ENCODE measurements at places on chromosomes 16 and 17.

- no peak for DNase-seq
Observed at GRCh38 chr17:33178681-33179080, 114.4 kb downstream of the ASIC2 start.

DNA sequence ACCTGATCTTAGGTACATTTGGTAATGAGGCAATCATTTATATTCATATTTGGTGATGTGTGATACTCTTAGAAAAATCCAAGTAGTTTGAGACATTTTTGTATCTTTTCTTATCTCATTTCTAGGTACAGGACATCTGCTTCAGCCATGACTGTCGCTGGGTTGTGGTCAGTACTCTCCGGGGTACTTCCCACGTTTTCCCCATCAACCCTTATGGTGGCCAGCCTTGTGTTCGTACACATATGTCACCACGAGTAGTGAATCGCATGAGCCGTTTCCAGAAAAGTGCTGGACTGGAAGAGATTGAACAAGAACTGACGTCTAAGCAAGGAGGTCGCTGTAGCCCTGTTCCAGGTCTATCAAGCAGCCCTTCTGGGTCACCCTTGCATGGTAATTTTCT lies 312.2 kb downstream of the BCAS3 start:
- no peak for DNase-seq

DNA sequence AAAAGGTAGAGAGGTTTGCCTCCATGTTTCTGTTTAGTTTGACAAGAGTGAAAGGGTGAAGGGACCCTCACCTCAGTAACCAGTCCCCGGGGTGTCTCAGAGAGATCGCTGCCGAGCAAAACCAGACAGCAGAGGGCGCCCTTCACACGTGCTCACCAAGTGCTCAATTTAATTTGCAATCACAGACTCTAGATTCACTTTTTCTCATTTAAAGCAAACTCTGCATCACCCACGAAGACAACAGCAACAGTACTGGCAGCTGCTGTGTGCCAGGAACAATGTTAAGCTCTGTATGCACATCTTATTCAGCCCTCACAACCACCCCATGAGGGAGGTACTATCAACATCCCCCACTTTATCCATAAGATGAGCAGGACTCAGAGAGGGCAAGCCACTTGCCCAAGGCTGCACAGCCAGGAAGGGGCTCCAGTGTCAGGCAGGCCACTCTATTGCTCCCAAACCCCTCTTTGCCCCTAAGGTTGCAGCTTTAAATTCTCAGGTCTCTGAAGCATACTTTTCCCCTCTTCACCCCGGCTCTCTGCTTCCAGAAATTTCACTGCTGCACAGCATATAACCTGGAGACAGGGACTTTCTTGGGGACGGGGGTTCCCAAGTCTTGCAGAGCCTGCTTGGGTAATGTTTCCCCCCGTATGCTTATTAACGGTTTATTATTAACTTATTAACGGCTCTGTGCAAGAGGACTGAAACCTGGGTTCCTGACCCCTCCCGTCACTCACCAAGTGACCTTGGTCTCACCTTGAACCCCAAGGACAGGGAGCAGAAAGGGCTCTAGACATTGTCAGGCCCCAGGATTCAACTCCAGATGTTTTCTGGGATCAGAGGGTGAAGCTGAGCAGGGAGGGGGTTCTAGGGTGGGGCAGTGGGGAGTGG lies 70.9 kb downstream of the CNGB1 start:
- no peak for DNase-seq

DNA sequence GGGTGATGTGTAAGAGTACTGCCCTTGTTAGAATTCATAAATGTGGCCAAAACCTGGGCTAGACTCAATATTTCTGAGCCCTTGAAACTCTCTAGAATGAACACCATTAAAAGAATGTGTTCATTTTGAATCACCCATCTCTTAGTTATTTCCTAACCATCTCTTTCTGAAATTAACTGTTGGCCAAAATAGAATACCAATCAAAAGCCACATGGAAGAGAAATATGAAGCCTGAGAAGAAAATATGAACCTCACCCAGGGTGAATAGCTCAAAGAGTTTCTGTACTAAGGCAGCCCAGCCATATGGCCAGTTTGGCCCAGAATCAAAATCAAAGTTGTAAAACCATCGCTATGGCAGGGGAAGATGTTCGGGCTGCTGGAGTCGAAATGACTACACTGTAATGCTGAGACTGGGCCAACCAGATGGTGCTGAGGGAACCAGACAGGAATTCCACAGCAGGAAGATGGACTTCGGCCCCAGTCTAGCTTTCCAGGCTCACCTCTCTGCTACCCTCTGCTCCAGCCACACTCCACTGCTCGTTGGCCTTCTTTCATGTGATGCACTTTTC lies 154.3 kb upstream of the ZFHX3 start:
- DNase-seq, result no peak

DNA sequence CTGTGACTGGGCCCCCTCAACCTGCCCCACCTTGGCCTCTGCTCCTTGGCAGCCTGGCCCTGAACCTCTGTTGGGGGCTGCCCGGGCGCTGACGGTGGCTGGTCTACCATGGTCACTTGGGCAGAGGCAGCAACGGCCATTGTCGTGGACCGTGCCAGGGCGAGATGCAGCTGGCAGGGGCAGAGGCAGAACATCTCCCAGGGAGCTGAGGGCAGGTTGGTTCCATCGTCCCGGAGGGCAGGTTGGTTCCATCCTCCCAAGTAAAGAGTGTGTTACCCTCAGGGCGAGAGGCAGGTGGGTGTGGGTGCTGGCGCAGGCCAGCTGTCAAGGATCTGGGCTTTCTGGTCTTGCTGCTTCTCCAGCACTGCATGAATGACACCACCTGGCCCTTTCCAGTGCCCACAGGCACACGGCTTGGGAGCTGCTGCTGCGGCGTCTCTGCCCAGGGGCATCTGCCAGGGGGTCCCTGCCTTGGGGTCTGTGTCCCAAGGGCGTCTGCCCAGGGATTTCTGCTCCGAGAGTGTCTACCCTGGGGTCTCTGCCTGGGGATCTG lies 12.0 kb downstream of the ACSF3 start:
- DNase-seq, result no peak

DNA sequence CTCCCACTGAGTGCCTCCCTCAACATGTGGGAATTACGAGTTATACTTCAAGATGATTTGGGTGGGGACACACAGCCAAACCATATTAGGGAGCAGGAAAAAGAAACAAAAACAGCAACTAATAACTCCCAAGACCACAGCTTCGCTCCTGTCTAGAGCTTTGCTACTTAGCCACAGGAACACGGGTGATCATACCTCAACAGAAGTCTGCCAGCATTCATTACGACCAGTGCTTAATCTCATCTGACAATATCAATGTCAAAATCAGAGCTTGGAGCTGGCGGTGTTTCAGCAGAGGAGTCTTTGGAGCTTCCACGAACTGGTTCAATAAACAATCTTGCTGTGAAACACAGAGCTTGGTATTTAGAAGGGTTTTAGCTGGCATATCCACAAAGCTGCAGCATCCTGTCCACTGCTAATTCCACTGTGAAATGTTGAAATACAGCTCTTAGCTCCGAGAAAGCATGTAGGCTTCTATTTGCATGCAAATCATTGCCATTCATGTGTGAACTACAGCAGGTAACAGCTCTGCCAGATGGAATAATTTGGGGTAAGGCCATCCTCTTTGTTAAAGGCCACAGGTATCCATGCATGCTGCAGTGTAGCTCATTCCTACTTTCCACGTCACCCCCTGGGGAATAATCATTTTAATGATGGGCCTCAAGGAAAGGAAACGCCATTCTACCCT lies 128.4 kb upstream of the GOT2 start:
- no peak for DNase-seq
